GM12878 (cell line): ENCODE measurements at places on chromosomes 3 and 15. TPM values are rescaled to one million over a fixed set of nuclear protein-coding genes. Genes with fewer than 3 reads are reported as not detected.

The GOLGA6L22 gene
- not detected in 2 replicates for total RNA-seq

The KBTBD13 gene
- not detected in 2 replicates for total RNA-seq

The GYG1 gene
- 21.1 and 22.4 TPM in 2 replicates for total RNA-seq

The GABRR3 gene
- total RNA-seq, result not detected in 2 replicates

The MME gene
- 0.23 and 0.51 TPM in 2 replicates for total RNA-seq

The STRC gene
- total RNA-seq, result 0.16 and 0.28 TPM in 2 replicates

The SPINK8 gene
- total RNA-seq, result not detected in 2 replicates

The GATA2 gene
- total RNA-seq, result 0.13 and 0.56 TPM in 2 replicates

GRCh38 chr3:170529346-170529745 lies 56.5 kb downstream of the SLC7A14 start:
- DNase-seq, result no peak

DNA sequence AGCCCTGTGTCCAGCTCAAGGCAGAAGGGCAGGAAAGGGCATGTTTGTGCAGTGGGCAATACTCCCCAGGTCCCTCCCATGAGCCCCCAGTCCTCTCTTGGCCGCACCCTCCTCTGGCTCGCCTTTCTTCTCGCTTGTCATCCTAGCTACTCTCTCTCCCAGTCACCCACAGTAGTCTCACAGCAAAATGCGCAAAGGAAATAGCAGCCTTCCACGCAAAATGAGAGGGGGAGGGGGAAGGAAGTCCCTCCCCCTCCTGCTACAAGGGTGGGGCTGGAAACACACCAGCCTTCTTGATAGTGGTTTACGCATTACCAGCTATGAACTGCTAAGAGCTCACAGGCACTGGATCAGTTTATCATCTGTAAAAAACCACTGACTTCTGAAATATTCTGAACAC lies 83.8 kb downstream of the GADL1 start:
- no peak for DNase-seq

DNA sequence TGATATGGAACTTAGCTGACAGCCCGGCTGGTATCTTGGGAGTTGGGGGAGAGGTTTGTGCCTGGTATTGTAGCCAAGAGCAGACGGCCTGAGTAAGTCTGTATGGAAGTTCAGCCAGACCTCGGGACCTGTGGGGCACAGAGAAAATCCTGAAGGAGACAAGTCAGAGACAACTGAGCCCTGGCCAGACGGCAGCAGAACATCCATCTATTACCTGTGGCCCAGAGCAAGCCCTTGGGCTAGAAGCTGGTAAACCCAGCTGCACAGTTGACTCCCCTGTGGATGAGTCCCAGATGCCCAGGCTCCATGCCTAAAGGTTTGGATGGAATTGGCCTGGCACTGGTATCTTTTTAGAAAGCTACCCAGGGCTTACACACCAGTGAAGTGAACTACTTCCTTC lies 70.4 kb upstream of the DLG1 start:
- no peak for DNase-seq

GRCh38 chr15:87973501-87974215 lies 282.9 kb downstream of the NTRK3 start:
- DNase-seq, result no peak

GRCh38 chr3:190485830-190486532 lies 27.9 kb upstream of the IL1RAP start:
- DNase-seq, result no peak

GRCh38 chr3:73235768-73236167 lies 174.3 kb downstream of the EBLN2 start:
- no peak for DNase-seq

DNA sequence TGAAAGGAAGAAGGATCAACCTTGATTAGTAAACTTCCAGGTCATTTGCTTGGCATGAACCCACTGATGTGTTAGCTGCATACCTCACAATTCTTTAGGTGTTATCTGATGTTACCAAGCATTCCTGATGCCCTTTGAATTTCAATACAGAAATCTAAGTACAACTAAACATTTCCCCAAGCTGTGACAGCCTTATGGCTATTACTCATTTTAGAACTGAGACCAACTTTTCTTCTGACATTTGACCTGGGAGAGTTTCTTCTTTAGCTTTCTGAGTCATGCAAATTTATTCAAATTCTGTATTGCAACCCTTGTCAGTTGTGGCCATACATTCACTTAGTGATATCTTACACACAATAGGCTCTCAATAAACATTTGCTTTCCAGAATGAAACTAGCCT lies 124.3 kb downstream of the TIGIT start:
- no peak for DNase-seq

DNA sequence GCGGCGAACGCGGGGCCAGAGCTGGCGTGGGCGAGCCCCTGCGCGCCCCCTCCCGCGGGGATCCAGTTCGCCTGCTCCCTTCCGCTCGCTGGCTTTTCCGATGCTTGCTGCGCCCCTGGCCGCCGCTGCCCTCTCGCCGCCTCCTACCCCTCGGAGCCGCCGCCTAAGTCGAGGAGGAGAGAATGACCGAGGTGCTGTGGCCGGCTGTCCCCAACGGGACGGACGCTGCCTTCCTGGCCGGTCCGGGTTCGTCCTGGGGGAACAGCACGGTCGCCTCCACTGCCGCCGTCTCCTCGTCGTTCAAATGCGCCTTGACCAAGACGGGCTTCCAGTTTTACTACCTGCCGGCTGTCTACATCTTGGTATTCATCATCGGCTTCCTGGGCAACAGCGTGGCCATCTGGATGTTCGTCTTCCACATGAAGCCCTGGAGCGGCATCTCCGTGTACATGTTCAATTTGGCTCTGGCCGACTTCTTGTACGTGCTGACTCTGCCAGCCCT lies 721 bp downstream of the P2RY1 start:
- no peak for DNase-seq

- no peak for DNase-seq
Measured at GRCh38 chr3:27657404-27657803, 64.7 kb downstream of the EOMES start.

GRCh38 chr3:94066506-94067500 lies 3.9 kb downstream of the NSUN3 start:
- no peak for DNase-seq

GRCh38 chr3:105906836-105907235 lies 38.0 kb upstream of the CBLB start:
- DNase-seq, result no peak

DNA sequence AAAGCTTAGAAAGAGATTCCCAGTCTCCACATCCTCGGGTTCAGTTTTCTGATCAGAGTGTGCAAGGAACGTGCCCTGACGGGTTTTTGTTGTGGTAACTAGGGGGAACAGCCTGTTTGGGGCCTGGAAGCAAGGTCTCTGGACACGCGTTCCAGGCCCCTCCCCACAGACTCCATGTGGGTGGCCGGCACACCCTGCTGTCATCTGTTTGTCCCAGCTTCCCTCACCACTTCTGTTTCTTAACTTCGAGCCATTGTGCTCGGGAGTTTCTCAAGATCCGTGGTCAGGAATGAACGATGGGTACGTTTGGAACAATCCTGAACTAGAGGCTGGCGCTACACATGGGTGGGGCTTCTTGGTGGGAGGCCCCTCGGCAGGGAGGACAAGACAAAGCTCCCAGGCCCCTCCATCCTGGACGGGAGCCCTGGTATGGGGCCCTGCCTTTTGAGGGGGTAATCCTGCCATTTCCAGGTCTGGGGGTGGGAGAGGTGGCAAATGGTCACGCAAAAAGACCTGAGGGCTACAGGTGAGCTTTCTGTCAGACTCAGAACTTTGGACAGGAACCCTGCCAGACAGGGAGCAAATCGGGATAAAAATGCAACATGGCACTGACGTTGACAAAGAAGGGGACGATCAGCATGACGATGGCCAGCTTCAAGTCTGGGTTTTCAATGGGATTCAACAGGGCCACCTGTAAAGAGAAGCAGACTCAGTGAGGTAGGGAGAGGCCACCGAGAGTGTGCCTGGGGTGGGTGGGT lies 8.5 kb upstream of the MUSTN1 start:
- DNase-seq, result no peak

- no peak for DNase-seq
Measured at GRCh38 chr3:185613016-185613415, 26.9 kb downstream of the SENP2 start.

GRCh38 chr3:194598771-194599557 lies 34.3 kb downstream of the TMEM44 start:
- no peak for DNase-seq

- no peak for DNase-seq
Measured at GRCh38 chr15:33064878-33065277, 129.6 kb downstream of the FMN1 start.

- DNase-seq, result no peak
Measured at GRCh38 chr15:66779331-66780009, 77.4 kb downstream of the SMAD6 start.

GRCh38 chr3:140552898-140553297 lies 125.0 kb upstream of the TRIM42 start:
- DNase-seq, result no peak
